Renal cortical epithelial cell (primary cell): ENCODE measurements at places on chromosomes 3 and 15.

- peak; percentile 88 for DNase-seq
Measured at GRCh38 chr3:132804498-132804897, 82.3 kb upstream of the NPHP3 start.

DNA sequence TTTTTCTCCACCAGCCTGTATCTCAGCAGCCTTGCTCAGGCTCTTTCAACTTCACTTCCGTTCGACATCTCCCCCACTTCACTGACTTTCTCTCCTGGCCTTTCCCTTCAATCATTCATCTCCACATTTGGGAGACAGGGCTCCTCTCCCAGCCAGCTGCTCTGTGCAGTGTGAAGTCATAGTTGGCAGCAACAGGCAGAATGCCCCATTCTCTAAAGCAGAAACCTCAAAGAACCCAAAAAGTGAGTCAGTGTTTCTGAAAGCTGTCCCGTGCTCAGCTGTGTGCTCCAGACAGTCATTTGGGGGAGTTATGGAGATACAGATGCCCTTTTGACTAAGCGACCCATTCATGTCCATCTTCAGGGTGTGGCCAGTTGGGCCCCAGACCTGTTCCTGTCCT, 54.3 kb downstream of the NTRK3 start:
- DNase-seq, result no peak

DNA sequence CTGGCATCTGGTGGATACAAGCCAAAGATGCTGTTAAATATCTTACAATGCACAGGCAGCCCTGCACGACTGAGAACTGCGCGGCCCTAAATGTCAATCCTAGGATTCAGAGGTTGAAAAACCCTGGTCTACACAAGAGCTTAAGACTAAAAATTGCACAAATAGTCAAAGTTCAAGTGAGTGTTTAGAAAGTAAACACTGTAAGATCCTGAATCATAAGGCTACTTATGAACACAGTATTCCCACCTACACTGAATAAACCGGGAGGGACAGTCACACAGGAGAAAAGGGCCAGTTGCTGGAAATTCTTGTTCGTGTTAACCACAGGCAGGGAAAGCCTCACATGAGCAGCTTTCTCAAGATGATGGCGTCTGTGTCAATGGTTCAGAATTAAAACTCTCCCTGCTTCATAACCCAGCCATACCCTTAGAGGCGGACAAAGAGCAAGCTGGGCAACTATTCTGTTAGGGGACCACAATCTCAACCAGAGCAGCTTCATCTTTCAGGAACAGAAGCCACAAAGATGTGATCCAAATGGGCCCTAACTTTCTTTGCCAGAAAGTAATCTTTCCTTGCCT, 37.7 kb downstream of the LRIG1 start:
- peak; percentile 42 for DNase-seq

GRCh38 chr3:41234823-41235721, 35.8 kb downstream of the CTNNB1 start:
- DNase-seq, result no peak

DNA sequence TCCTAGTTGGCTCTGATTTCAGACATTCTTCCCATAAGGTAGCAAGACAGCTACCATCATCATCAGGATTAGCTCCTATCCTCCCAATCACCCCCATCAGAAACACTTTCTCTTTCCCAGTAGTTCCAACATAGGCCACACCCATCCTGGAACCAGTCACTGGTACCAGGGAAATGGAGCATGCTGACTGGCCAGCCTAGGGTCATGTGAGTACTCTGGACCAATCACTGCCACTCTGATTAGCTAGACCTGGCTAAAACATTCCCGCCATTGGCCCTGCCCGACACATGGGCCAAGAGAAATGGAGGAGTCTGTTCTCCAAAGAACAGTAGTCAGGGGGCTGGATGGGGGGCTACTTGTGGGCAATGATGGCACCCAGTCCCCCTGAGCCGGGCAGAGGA, 12.4 kb downstream of the EFCC1 start:
- DNase-seq, result no peak

GRCh38 chr3:168889666-168890065, 773.8 kb downstream of the MECOM start:
- no peak for DNase-seq

- no peak for DNase-seq
Measured at GRCh38 chr15:60936186-60936585, 292.9 kb downstream of the RORA start.

GRCh38 chr15:77358545-77359240, 61.2 kb downstream of the PEAK1 start:
- DNase-seq, result no peak

- DNase-seq, result no peak
Measured at GRCh38 chr15:62462268-62462667, 297.2 kb upstream of the C2CD4B start.

GRCh38 chr3:140922634-140923033, 19.0 kb upstream of the SLC25A36 start:
- peak; percentile 42 for DNase-seq
